ENCODE measurements at places on chromosomes 11 and 22.

GRCh38 chr11:45880772-45881570, 4.5 kb upstream of the MAPK8IP1 start:
- DNase-seq = no peak

GRCh38 chr11:1779806-1780699, 16.3 kb upstream of the CTSD start:
- no peak for DNase-seq

- no peak for DNase-seq
Observed at GRCh38 chr11:70502677-70503467, 104.5 kb downstream of the CTTN start.

DNA sequence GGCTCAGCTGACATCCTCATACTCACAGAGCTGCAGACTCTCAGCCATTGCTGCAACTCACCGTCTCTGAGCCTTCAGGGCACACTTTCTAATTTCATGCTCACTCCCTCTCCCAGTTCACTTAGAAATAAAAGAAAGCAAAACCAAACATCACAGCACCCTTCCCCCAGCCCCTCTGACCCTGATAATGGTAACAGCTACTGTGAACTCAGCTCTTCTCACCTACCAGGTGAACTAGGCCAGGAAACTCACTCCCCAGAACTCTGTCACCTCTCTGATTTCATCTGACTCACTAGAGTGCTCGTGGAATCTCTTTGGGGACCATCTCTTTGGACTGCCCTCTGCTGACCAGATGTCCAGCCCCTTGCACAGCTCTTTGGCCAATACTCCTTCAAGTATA, 14.5 kb upstream of the PARVA start:
- no peak for DNase-seq

DNA sequence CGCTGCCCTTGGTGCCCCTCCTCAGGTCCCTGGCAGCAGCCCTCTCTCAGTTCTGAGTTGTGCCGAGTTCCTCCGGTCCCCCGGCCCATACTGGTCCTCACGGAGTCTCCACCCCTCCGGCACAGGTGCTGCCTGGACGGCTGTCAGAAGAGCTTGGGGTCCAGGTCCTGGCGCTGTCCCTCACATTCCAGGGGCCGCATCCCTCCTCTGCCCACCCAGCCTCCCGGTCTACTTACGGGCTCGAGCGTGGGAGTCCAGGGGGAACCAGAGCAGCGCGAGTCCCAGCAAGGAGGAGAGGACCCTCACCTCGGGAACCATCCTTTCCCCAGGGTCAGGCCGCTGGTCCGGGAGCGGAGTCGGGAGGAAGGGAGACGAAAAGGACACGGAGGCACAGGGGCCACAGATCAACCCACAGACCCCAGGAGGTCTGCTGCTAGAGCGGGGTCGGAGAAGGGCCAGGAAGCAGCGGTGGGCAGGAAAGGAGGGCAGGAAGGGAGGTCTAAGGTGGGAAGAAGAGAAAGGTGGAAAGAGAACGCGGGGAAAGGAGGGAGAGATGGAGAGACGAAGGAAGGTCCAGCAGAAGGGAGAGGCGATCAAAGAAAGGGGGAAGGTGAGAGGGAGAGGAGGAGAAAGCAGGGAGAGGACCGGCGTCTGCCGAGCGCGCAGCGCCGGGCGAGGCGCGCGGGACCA, 510 bp downstream of the CHRDL2 start:
- no peak for DNase-seq

DNA sequence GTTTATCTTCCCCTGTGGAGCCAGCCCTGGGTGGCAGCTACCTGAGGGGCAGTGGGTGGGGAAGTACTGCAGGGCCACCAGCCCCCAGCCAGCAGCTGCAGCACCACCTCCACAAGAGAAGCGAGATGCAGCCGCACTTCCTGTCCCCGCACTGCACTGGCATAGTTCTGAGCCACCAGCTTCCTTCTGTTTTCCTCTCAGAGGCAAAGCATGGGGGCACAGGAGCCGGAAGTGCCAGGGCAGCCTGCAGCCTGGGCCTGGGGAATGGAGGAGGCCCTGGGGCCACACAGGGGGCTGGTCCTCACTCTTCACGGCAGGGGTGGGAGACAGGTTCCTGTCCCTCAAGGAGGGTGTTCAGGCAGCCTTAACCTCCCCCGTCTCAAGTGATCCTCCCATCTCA, 11.9 kb upstream of the SH3BP1 start:
- peak; percentile 28 for DNase-seq

GRCh38 chr11:33290319-33290718, 33.1 kb downstream of the HIPK3 start:
- no peak for DNase-seq

DNA sequence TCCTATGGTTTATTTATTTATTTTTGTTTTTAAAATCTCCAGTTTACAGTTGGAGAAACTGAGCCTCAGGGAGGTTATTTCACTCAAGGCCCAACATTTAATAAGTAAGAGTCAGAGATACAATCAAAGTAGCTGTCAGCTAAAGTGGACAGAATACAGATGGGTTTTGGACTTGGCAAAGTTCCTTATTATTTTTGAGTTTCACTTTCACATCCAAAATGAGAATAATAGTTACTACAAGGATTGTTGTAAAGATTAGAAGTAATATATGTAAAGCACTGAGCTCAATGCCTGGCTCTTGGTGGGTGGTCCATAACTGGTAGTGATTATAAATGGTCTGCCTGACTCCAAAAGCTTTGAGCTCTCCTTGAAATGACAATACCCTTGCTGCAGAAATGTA, 87.5 kb upstream of the SESN3 start:
- DNase-seq = no peak

GRCh38 chr22:29697853-29698598, 21.8 kb upstream of the CABP7 start:
- DNase-seq = no peak

DNA sequence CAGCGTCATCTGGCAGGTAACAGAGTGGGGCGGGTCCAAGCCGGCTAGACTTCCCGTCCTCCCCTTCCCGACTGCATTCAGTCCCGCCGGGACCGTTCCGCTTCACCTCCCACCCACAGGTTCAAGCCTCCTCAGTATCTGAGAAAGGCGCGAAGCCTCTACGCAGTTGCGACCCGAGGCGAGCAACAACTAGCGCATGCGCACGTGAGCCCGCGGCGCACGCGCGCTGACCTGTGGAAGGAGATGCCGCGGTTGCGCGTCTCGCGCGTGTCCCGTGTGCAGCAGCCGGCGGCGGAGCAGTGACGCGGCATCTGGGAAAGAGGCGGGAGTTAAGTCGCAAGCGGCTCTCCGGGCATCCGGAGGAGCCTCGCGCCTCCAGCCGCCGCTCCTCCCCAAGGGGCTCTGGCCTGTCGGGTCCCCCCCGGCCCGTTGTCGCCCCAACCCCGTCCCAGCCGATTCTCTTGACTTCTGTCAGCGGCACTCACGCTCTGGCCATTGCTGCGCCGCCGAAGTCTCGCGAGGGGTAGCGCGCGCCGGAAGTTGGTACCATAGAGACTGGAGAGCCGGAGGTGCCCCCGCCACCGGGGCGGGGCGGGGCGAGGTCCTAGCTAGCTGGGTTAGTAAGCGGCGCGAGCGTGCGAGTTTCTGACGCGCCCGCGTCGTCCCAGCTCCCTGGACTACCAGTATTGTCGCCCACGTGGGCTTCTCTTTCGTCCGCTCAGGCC, at the start of gene THAP7:
TSS of gene THAP7 (minus strand) at position 518 of the 725 bp plus-strand sequence. CDS start at position 311, 207 bp downstream.
- DNase-seq = peak; percentile 88

GRCh38 chr11:1744891-1745700, 5.3 kb downstream of the IFITM10 start:
- DNase-seq = no peak

GRCh38 chr11:45167283-45167682, 20.8 kb downstream of the PRDM11 start:
- DNase-seq = no peak

DNA sequence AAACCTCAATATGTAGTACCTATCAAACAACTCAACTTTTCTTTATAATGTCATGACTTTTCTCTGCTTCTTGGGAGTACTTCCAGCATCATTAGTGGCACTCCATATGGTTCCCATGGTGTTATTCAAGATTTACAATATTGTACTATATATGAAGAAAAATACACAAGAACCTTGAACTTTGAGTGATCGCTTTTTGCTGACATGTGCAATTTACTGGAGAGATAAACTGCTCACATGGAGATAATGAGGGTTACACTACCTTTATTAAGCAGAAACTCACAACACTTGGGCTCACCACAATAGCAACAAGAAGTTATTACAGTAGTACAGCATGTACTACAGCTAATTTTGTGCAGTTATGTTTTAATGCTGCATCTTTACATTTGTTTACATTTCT, 388.2 kb downstream of the DLG2 start:
- DNase-seq = no peak

- DNase-seq = no peak
Observed at GRCh38 chr11:9170450-9170849, 79.1 kb upstream of the SCUBE2 start.

DNA sequence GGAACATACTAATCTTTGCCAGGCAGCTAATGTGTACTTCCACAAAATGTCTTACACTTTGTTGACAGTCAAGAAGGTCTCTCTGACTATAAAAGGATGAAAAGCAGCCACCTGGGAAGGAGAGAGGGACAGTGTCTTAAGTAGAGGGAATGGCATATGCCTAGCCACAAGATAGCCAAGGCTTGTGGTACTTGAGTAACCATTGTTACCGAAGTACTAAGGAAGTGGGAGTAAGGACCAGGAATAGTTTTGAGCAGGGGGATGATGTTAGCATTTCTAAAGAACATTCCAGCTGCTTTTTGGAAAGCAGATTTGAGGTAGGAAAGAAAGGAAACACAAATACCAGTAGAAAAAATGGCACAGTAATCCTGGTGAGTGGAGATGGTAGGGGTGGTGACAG, 3.4 kb downstream of the TMEM126A start:
- DNase-seq = no peak

DNA sequence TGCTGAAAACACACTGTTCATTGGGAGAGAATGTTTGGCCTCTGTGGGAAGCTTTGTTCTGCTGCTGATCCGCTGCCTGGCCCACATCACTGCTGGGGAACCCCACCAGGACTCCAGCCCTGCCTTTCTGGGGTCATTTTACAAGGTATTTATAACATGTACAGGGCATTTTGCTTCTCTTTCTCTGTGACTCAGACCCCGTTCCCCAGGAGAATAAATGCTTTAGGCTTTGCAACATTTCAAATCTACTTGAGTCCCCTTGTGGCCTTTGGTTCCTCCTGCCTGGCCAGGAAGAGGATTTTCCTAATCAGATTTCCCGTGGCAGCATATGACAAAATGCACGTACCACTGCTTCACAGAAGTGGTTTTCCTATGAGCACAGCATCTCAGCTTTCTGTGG, 43.0 kb downstream of the BTG4 start:
- no peak for DNase-seq

- DNase-seq = no peak
Observed at GRCh38 chr11:123460012-123460700, 30.1 kb downstream of the GRAMD1B start.

GRCh38 chr22:27488456-27489177, 312.9 kb downstream of the MN1 start:
- DNase-seq = no peak

- peak; percentile 60 for DNase-seq
Observed at GRCh38 chr11:107598225-107599139, 7.5 kb downstream of the ELMOD1 start.

DNA sequence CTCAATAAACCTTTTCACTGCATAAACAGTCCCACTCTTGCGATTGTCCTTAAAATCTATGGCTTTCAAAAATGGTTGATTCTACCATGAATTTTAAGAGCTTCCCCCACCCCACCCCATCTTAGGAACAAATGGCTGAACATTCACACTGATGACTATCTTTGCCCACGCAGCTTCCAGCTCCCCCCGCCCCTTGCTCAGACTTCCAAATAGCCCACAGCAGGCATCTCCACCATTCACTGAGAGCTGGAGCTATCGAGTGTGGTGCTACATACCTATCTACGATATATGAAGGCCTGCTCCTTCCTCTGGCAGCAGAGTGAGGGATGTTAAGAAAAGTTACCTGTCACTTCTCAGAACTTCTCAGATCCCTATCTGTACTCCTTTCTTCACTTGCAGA, 26.7 kb downstream of the EIF3F start:
- no peak for DNase-seq

DNA sequence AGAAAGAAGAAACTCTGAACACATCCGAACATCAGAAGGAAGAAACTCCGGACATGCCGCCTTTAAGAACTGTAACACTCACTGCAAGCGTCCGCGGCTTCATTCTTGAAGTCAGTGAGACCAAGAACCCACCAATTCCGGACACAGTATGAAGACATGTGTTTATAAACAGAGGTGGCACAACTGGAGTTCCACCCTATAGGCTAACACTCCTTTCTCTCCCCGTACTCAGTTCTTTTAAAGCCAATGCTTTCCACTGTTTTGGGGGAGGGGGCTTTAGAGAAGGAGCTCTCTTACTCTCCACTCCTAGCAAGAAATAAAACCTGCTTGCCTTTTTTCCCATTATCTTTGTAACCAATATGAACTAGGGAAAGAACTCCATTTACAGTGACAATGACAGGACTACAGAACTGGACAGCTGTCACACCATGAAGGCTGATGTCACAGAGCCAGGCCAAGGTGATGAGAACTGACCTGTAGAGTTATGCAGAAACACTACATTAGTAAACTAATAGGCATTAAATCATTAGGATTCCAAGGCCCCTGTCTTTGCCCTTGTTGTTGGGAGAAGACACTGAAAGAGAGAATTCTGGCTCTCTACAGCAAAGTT, 733 bp downstream of the TRIM5 start:
- DNase-seq = no peak

GRCh38 chr11:113880971-113881370, 5.6 kb upstream of the USP28 start:
- no peak for DNase-seq

DNA sequence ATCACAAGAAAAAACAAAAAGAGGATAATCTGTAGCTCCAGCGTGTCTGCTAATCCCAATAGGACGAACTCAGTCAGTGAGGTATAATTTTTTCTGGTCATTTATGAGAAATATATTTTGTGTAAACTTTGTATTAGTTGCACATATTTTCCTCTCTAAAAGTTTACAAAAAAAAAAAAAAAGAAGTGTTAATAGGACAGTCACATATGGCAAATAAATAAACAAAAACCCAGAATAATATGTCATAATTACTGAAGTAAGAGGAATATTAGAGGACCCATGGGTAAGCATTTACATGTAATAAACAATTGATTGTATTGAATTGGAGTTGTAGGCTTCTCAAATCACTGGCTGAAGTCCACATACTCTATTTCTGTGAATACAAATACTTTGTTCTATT, at the start of gene OR5F1:
TSS of gene OR5F1 (minus strand) at position 101 of the 400 bp plus-strand sequence. CDS start at position 101, 0 bp downstream.
- DNase-seq = no peak

DNA sequence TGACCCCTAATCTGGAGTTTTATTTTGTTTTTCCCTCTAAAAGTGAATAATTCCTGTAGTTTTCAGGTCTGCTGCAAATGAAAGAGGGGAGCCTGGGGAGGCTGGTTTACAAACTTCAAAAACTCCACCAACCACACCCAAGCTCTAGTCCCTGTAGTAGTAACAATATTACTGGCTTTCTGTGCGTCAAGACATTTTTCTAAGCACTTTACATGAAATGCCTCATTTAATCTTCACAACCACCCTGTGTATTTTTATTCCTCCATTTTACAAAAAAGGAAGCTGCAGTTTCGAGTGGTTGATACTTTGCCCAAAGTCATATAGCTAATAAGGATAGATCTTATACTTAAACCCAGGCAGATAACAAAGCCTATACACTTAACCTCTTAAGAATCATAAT, 23.5 kb downstream of the CTNND1 start:
- DNase-seq = no peak
